CD4-positive, alpha-beta T cell treated with Interleukin-1 beta for 1 hour (primary cell): ENCODE measurements at places on chromosomes 2 and 18.

- DNase-seq, result peak; percentile 36
Measured at GRCh38 chr2:196337208-196337953, 166.0 kb upstream of the STK17B start.

DNA sequence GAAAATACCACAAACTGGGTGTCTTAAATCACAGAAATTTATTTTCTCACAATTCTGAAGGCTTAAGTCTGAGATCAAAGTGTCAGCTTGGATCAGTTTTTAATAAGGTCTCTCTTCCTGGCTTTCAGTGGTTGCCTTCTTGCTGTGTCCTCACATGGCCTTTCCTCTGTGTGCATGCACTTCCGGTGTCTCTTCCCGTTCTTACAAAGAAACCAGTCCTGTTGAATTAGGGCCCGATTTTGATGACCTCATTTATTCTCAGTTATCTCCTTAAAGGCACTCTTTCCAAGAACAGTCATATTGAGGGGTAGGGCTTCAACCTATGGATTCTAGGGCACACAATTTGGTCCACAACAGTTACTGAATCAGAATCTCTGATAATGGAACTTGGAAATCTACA, 5.4 kb upstream of the XIRP2 start:
- no peak for DNase-seq

- DNase-seq, result no peak
Measured at GRCh38 chr18:2197946-2198345, 373.4 kb downstream of the METTL4 start.

GRCh38 chr2:217732992-217733391, 269.8 kb downstream of the TNS1 start:
- DNase-seq, result no peak

DNA sequence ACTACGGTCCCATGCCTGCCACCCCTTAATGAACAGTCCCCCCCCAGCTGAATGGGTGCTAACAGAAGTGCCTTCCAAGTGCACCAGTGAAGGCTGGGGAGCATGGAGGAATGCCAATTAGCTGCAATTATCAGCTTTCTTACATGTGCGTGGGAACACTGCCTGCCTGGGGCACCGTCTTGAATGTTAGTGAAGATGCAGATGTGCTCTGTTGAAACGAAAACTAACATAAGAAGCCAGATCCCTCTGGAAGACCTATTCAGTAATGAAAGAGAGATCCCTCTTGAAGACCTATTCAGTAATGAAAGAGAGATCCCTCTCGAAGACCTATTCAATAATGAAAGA, 154.5 kb downstream of the CLIP4 start:
- DNase-seq, result no peak

GRCh38 chr2:155368934-155369333, 670.4 kb downstream of the KCNJ3 start:
- DNase-seq, result no peak

GRCh38 chr18:66752733-66753132, 148.8 kb upstream of the CDH19 start:
- no peak for DNase-seq

GRCh38 chr2:28341208-28341891, 51.3 kb upstream of the FOSL2 start:
- DNase-seq, result no peak

GRCh38 chr2:27965841-27966240, 75.3 kb downstream of the BABAM2 start:
- no peak for DNase-seq

- DNase-seq, result no peak
Measured at GRCh38 chr2:136441979-136442714, 323.2 kb upstream of the THSD7B start.

GRCh38 chr2:144518748-144519596, 947 bp downstream of the ZEB2 start:
- DNase-seq, result no peak

DNA sequence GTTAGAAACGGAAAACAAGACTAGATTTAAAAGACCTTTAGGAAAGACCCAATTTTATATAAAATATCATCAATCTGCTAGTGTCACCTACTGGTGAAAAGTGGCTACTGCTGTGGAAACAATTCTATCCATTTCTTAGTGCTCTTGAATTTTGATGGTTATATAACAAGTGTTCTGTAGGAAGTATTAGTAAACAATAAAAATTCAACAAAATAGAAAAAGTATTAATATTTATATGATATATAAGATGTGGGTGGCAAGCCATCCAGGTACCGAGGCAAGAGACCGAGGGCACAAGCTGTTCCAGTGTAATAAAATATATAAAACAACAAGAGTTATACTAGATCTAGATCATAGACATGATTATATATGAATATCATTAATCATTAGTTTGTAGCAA, 6.2 kb upstream of the TMEM87B start:
- peak; percentile 68 for DNase-seq

GRCh38 chr2:227007148-227007547, 156.9 kb downstream of the COL4A4 start:
- no peak for DNase-seq

GRCh38 chr2:46555646-46556234, 76.4 kb downstream of the TMEM247 start:
- no peak for DNase-seq

DNA sequence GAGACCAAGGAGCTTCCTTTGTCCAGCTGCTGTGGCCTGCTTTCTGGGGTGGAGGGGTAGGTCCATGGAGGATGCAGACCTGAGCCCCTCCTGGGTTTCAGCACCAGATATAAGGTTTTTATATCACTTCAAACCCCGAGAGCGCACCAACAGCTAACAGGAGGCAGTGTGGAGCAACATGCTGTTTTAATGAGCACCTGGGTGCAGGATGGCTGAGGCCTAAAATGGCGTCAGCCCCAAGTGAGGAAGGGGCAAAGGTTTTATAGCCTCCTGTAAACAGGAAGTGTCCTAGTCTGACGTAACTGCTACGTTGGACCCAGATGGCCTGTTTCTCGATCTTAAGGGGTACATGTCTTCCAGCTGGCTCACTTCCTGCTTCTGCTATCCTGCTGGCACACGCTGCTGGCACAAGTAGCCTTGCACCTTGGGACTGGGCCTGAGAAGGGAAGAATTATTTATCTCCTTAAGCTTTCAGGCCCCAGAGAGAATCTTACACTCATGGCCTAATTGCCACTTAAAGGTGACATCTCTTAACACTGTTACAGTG, 11.4 kb upstream of the REG1B start:
- peak; percentile 30 for DNase-seq

GRCh38 chr2:9885036-9885684, 41.9 kb downstream of the TAF1B start:
- DNase-seq, result no peak

GRCh38 chr2:147101941-147102790, 742.7 kb upstream of the ACVR2A start:
- no peak for DNase-seq

GRCh38 chr2:142241016-142241415, 110.2 kb upstream of the LRP1B start:
- DNase-seq, result no peak

- no peak for DNase-seq
Measured at GRCh38 chr18:11115276-11115675, 34.1 kb downstream of the PIEZO2 start.

DNA sequence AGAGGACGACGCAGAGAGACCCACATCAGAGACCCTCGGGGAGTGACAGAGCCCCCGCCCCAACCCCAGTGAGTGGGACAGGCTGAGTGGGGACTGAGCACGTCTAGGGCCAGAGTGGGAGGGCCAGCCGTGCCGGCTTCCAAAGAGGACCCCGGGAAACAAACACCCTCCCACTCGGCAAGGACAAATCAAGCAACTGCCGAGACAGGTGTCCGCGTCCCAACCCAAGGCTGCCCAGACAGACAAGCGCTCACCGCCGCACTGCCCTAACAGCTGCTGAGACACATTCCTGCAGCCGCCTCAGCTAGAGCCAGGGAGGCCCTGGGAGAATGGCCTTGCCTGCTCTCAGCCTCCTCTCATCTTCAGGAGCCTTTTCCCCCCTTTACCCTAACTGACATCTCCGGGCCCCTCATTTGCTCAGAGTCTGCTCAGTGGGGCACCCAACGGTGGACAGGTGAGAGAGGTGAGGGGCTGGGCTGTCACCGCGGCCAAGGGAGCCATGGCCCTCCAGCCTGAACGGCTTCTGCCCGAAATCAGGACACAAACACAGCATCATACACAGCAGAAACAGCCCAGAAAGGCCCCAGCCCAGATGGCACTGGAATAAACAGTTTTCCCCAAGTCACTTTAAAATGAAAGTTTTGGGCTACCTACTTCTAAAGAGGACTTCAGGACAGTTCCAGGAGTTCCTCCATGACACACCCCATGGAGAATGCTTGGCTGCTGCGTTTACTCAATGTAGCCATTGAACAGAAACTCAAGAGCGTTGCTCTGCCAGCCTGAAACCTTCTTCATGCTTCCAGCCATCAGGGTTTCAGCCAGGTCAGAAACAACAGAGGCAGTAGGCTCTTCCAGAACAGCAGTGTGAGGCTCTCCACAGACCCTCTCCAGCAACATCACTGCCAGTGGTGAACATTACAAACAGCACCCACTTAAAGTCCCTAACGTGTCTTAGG, 23.6 kb downstream of the SLC66A2 start:
- no peak for DNase-seq

GRCh38 chr18:63527251-63527650, 14.9 kb upstream of the SERPINB12 start:
- no peak for DNase-seq
